CD4-positive, alpha-beta memory T cell (primary cell): ENCODE measurements at places on chromosomes 5 and 9.

DNA sequence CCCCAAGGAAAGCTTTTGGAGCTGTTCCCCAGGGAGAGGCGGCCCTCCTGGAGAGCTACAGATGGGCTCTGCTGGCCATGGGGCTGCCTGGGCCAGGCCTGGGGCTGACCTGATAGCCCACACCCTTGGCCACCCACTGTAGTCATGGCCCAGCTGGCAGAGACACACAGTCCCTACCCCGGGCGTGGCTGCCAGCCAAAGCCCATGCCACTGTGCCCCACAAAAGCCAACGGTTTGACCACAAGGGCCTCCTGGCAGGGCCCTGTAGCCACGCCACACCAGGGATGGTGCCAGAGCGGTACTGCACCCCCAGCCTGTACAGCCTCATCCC lies 15.2 kb downstream of the NACC2 start:
- no peaks in the 10 kb centered on the region for H3K27me3 ChIP-seq
- H3K27ac ChIP-seq: no peak overlapping the region
- H3K4me3 ChIP-seq: no peak overlapping the region
- no peak for DNase-seq
- no peaks in the 10 kb centered on the region for H3K36me3 ChIP-seq
- H3K4me1 ChIP-seq: peaks cover 5% of the 10 kb centered on the region

DNA sequence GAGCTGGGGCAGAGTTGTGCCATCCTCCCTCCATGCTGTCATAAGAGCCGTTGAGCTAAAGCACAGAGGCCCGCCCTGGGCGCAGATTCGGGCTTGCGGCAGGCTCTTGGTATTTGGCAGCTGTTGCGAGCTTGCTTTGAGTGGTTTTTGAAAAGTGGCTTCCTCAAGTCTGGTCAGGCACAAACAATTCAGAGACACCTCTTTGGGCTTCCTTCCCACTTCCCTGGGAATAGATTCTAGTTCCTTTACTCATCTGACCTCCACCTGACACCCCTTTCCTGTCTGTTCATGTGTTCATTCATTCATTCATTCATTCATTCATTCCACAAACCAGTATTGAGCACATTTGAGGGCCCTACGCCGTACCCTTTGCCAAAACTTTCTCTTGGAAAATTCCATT lies 27.4 kb downstream of the NCS1 start:
- H3K4me3 ChIP-seq: no peak overlapping the region
- H3K4me1 ChIP-seq: no peaks in the 10 kb centered on the region
- no peak overlapping the region for H3K27ac ChIP-seq
- no peak for DNase-seq
- no peaks in the 10 kb centered on the region for H3K36me3 ChIP-seq
- no peaks in the 10 kb centered on the region for H3K27me3 ChIP-seq

DNA sequence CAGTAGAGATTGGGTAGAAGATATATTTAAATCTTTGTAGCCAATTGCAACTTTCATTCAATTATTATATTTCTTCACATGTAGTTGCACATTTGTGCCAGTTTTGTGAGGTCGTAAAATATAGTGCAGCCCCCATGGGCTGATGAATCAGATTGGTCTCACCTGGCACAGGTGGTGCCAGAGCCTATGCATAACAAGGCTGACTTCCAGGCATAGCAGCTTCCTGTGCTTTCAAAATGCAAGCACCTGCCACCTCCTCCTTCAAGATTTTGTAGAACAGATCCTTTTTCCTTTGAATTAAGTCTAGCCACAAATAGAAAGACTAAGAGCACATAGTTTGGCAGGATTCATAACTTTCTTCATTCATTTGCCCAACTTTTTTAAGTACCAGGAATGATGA lies 87.1 kb downstream of the STARD4 start:
- H3K27ac ChIP-seq: no peak overlapping the region
- H3K36me3 ChIP-seq: no peaks in the 10 kb centered on the region
- no peak for DNase-seq
- no peak overlapping the region for H3K4me3 ChIP-seq
- H3K27me3 ChIP-seq: no peaks in the 10 kb centered on the region

DNA sequence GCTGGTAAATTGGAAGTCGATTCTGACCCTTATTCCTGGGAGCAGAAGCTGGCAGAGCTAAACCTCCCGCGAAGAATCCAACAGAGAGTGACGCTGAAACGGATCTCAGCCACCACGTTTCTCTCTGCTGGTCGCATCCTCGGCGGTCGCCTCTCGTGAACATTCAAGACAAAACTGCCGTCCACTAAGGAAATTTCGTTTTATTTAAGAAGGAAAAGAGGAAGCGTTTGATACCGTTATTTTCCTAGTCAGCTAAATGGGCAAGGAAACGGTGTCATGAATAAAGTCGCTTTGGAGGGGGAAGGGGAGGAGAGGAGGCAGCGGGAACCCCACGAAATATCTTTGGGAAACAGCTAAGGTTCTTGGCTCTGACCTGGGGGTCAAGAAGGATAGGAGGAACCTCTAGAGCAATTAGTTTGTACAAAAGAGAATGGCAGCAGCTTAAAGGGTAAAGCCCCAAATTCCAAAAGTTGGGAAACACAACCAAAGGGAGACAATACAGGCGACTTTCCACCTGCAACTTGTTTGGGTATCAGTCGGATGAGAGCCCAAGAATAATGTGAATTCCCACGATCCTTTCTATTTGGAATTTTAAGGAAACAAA lies 1.9 kb downstream of the FOXB2 start:
- H3K36me3 ChIP-seq: no peaks in the 10 kb centered on the region
- H3K27ac ChIP-seq: no peak overlapping the region
- no peak overlapping the region for H3K4me3 ChIP-seq
- peaks cover 32% of the 10 kb centered on the region for H3K27me3 ChIP-seq

- no peaks in the 10 kb centered on the region for H3K36me3 ChIP-seq
- H3K27me3 ChIP-seq: no peaks in the 10 kb centered on the region
- H3K27ac ChIP-seq: no peak overlapping the region
These were observed 106.8 kb upstream of the CD180 start for GRCh38 chr5:67303356-67303755.

DNA sequence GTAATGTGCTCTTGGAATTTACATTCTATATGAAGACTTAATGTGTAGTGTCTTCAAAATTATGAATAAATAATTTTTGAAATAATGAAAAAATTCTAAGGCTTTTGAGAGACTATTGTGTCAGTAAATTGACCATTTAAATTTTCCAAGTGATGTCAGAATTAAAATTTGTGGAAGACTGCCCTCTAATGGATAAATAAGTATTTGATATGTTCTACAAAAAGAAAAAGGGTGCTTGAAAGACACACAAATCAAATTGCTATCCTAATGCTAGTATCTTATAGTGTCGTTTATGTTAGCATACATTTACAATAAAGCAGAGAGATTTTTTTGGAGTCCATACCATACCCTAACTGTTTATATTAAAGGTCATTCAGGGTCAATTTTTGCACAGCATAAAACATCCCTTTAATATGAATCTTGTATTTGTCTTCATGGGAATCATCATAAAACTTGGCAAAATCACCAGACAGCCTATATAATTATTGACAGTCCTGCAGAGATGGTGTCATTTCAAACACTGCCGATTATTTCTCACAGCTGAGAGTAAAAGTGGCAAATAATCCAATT lies 120.8 kb upstream of the SLC27A6 start:
- H3K4me3 ChIP-seq: no peak overlapping the region
- no peak for DNase-seq
- no peak overlapping the region for H3K27ac ChIP-seq

DNA sequence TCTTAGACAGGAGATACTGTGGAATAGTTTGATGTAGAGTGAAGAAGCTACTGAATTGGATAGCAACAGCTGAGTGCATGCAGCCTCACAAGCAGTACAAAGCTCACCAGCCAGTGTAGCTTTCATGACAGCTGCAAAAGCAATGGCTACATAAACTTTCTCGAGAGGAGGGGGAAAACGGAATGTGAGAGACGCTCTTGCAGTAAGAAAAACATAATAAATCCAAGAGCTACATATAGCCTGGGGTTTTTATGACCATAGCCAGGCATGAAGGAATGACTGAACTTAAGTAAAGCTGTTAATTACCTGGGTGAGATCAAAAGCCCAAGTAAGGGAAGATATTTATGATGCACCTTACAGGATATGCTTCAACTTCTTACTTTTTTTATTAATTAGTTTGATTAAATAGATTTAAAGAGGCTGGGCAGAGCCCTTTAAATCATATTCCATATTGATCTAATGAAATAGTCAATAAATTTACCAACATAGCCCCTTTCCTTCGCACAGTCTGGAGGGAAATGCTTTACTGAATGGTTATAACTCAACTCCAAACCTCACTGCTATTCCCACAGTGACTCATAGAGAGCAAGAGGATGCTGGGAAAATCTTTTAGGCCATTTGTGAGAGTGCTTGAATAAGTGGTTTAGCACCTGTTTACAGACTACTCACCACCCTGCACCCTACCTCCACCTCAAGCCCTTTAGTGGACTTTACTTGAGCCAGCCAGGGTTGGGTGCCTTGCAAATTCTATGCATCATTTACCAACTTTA lies 407.2 kb upstream of the CLINT1 start:
- H3K27ac ChIP-seq: no peak overlapping the region
- H3K36me3 ChIP-seq: no peaks in the 10 kb centered on the region
- no peak for DNase-seq
- no peaks in the 10 kb centered on the region for H3K27me3 ChIP-seq

- no peak for DNase-seq
- H3K36me3 ChIP-seq: no peaks in the 10 kb centered on the region
- H3K27me3 ChIP-seq: no peaks in the 10 kb centered on the region
- H3K4me3 ChIP-seq: no peak overlapping the region
- no peak overlapping the region for H3K27ac ChIP-seq
- H3K4me1 ChIP-seq: no peaks in the 10 kb centered on the region
These were observed 416.5 kb upstream of the CCNH start for GRCh38 chr5:87829217-87829551.

- H3K27me3 ChIP-seq: no peaks in the 10 kb centered on the region
- no peak overlapping the region for H3K27ac ChIP-seq
- H3K4me3 ChIP-seq: no peak overlapping the region
- DNase-seq: no peak
- no peaks in the 10 kb centered on the region for H3K4me1 ChIP-seq
These were observed 121.1 kb downstream of the C5orf15 start for GRCh38 chr5:133847301-133847700.

DNA sequence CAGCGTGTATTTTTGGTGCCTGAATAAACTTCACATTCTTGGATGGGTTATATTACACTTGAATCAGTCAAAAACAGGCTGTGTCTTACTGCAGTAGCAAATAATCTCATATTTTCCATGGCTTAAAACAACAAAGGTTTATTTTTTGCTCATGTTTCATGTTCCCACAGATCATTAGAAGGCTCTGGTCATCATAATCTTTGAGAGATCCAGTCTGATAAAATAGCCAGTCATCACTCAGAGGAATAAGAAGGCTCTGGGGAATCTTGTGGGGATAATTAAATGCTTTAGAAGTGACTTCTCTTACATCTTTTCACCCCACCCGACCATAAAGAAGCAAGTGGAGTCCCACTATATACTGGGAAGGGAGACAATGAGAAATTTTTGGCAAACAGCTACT lies 417.7 kb downstream of the PSAT1 start:
- H3K27ac ChIP-seq: no peak overlapping the region
- no peak overlapping the region for H3K4me3 ChIP-seq
- H3K27me3 ChIP-seq: no peaks in the 10 kb centered on the region
- DNase-seq: no peak
- no peaks in the 10 kb centered on the region for H3K36me3 ChIP-seq
